Stimulated activated CD8-positive, alpha-beta memory T cell treated with anti-CD3 and anti-CD28 coated beads, Interleukin-4, amount 100 ng/mL, for 1 hour (primary cell): ENCODE measurements at places on chromosomes 12 and 14.

DNA sequence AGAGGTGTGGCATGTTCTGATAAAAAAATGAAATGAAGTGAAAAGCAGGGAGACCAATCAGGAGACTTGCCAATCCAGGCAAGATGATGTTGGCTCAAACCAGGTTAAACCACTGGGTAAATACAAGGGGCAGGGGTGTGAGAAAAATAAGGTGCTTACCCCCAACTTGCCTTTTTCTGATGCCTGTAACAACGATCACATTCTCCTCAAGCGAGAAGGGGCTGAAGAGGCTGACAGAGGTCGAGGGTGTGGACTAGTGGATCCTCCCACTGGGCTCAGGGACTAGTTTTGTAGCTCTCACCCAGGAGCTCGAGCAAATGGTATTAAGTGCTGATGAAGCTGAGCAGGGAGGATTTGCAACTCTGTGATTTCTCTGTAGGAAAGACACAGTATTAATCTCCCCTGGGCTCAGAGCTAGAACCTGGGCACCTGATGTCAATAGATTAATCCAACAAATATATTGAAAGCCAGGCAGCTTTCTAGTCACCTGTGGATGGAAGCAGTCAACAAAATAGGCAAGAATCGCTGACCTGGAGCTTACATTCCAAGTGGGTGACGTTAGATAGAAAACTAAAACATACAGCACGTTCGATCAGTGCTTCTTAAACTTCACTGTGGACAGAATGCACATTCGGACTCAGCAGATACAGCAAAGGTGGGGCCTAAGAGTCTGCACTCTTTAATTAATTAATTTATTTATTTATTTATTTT is 15.2 kb upstream of the EAPP start:
- DNase-seq = no peak

GRCh38 chr12:66548338-66549049 is 130.4 kb downstream of the GRIP1 start:
- DNase-seq = no peak

- no peak for DNase-seq
Measured at GRCh38 chr12:124352839-124353238, 57.9 kb downstream of the RFLNA start.

DNA sequence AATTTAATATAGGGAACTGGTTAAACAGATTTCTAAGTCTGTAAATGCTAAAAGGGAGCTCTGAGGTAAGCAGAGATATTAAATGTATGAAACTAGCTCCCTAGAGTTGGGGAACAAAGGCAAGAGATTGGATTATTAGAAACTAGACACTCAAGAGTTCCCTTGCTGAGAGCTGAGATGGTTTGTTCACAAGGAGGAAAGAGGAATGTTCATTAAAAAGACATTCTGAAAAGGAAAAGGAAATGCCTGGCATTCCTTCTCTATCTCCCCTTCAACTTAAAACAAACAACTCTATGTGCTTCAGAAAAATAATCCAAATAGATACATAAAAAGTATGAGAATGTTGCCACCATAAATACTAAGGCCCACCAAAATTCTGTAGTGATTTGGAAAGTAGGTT is 73.7 kb downstream of the GALNT4 start:
- no peak for DNase-seq

DNA sequence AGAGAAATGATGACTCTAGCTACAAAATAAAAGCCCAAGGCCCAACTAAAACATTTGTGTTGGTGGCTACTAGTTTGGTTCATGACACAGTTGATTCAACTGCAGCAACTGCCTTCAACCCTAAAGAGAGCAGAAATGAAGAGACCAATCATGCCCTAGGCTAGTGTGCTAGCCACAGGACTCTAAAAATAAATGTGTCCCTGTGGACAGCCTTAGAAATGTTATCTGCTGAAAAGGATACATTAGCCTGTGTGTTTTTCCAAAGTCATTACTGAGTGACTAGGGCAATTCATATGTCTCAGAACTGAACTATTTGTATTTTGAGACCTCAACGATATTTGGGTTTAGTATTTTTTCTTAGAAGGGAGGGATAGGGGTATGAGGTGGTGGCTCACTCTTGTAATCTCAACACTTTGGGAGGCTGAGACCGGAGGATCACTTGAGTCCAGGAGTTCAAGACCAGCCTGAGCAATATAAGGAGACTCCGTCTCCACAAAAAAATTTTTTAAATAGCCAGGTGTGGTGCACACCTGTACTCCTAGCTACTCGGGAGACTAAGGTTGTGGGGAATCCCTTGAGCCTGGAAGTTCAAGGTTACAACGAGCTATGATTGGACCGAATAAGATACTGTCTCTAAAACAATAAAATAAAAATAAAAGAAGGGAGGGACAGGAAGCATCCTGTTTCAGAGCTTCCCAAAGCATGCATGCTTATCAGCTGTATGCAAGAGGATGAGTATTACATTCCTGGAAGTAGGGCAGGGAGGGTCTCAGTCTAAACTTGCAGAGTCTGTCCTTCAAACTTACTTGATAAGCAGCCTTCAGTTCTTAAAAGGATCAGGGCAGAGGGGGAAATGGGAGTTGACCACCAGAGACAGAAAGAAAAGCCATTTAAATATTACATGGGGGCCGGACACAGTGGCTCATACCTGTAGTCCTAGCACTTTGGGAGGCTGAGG is 29.6 kb upstream of the NAP1L1 start:
- no peak for DNase-seq

GRCh38 chr12:30845676-30846075 is 80.9 kb upstream of the TSPAN11 start:
- DNase-seq = no peak

- no peak for DNase-seq
Measured at GRCh38 chr12:14650789-14651188, 45.6 kb downstream of the GUCY2C start.
